ENCODE measurements at places on chromosomes 13 and 19.

DNA sequence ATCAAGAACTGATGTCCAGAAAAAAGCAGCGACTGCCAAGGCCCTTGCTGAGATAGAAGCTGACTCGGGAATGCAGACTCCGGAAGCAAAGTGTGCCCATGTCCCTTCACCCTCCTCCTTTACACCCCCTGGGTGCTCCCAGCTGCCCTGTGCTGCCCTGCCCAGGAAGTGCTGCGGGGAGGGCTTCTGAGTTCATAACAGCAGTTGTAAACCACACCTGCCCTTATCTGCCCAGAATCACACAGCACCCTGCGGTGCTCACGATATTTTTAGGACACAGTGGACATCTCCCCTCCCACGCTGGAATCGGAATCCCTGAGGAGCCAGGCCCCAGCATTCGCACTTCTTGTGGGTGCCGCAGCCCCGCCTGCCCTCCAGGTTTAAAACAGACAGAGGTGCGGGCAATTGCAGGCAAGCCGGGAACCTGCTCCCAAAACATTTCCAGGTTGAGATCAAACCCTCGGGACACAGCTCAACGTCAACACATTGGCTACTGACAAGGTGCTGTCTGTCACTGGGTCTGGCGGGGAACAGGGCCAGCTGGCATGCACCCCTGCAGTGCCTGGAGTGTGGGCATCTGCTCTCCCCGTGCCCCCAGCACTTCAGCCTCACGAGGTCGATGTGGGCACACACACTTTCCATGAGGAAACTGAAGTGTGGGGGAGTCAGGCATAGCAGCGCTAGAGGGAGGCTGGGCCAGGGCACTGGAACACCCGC lies 36.8 kb downstream of the RAB20 start:
- DNase-seq = no peak

GRCh38 chr19:50580970-50581634 lies 12.9 kb upstream of the LRRC4B start:
- DNase-seq = no peak

DNA sequence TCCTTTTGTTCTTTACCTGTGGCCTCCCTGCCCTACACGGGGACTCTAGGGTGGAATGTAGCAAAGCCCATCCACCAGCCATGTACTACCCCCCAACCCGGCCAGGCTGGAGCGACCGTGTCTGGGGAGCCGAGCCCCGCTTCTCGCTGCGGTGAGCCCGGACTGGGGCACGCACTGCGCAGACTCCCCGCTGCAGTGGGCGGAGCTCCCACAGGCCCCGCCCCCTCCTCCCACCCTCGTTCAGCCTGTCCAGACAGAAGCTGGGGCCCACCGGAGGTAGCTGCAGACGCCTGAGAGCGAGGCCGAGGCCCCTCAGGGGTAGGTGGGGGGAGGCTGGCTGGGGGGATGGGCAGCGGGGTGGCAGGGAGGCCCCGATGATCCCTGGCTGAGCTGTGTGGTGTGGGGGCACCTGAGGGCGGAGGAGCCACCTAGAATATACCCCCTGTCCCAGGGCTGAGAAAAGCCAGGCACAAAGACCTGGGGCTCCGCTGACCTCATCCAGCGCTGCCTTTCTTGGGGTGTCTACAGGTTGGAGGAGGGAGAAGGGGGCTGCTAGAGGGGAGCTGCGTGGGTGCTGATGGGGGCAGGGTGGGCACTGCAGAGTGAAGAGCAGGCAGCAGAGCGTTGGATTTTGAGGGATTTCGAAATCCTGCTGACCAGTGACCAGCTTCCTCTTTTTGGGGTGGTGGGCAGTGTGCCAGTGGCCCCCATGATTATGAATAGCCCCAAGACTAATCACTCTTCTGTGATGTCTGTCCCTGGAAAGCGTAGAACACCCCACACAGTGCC lies 17.3 kb downstream of the PLD3 start:
- DNase-seq = no peak

GRCh38 chr19:54106716-54107115 lies 4.1 kb downstream of the NDUFA3 start:
- DNase-seq = no peak

DNA sequence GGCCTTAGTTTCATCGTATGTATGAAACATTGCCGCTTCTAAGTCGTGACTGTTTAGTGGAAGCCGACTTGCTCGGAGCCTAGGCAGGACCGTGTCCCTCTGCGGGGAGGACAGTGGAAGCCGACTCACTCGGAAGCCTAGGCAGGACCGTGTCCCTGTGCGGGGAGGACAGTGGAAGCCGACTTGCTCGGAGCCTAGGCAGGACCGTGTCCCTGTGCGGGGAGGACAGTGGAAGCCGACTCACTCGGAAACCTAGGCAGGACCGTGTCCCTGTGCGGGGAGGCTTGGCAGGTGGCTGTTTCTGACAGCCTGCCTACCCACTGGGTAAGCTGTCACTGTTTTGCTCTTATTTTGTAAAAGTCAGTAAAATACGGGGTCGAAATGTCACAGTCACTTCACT lies 20.4 kb upstream of the DCUN1D2 start:
- DNase-seq = no peak

DNA sequence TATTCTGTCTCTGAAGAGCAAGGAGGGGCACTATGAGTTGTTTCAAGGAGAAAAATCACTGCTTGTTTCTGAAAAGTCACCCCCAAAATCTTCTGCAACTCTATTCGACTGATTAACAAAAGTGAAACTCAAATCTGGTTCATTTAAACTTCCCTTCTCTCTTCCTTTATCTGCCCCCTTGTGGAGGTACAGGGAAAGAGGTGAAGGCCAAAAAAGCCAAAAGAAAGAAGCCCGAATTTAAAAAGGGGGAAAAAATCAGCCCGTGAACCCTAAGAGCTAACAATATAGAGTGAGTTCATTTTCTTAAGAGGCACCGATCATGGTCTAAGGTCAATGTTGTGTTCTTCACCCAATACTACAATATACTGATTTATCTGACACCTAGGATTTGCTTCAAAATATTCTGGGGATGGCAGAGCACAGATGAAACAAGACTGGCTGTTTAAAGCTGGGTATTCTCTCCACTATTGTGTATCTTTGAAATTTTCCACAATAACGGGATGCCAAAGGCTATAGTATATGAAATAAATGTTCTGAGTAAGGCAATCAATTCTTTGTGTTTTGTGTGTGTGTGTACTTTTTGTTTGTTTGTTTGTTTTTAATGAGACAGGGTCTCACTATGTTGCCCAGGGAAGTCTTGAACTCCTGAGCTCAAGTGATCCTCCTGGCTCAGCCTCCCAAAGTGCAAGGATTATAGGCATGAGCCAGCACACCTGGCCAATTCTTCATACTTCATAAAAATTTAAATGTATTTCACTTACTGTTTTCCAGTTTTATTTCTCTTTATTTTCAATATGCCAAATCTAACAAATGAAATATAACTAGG lies 55.0 kb upstream of the EEF1AKMT1 start:
- DNase-seq = no peak

- no peak for DNase-seq
These were observed 9.4 kb downstream of the FOSB start for GRCh38 chr19:45477186-45477585.

DNA sequence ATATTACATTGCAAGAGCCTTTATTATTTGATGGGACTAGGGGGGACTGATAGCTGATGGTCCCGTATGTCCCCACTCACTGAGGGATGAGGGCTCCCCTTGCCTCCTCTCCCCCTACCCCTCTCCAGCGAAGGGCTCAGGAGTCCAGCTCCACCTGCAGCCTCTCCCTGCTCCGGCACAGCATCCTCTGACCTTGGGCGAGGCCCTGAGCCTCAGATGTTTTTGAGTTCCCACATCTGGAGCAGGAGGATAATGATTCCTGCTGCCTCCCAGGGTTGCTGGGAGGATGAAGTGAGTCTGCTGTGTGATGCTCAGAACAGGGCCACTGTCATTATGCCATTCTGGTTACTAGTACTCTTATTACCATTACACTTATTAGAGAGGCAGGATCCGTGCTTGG lies 15.0 kb downstream of the PAK4 start:
- DNase-seq = no peak

GRCh38 chr19:14248578-14249011 lies 42.6 kb upstream of the ADGRL1 start:
- no peak for DNase-seq

GRCh38 chr13:30851697-30852096 lies 54.4 kb upstream of the MEDAG start:
- DNase-seq = no peak

- no peak for DNase-seq
These were observed 15.9 kb upstream of the KCTD15 start for GRCh38 chr19:33780746-33781145.

DNA sequence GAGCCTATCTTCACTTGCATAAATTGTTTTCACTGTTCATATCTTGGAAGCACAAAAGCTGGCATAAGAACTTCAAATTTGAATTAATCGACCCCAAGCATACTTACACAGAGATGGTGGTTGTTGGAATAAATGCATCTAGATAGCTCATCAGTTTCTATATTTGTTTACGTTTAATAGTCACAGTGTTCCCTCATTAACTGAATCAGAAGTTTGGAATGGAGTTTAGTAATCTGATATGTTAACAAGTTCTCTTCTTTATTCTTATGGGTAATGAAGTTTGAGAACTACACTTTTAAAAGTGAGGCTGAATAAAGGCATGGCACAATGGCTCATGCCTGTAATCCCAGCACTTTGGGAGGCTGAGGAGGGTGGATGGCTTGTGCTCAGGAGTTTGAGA lies 886.7 kb upstream of the PCDH20 start:
- no peak for DNase-seq

DNA sequence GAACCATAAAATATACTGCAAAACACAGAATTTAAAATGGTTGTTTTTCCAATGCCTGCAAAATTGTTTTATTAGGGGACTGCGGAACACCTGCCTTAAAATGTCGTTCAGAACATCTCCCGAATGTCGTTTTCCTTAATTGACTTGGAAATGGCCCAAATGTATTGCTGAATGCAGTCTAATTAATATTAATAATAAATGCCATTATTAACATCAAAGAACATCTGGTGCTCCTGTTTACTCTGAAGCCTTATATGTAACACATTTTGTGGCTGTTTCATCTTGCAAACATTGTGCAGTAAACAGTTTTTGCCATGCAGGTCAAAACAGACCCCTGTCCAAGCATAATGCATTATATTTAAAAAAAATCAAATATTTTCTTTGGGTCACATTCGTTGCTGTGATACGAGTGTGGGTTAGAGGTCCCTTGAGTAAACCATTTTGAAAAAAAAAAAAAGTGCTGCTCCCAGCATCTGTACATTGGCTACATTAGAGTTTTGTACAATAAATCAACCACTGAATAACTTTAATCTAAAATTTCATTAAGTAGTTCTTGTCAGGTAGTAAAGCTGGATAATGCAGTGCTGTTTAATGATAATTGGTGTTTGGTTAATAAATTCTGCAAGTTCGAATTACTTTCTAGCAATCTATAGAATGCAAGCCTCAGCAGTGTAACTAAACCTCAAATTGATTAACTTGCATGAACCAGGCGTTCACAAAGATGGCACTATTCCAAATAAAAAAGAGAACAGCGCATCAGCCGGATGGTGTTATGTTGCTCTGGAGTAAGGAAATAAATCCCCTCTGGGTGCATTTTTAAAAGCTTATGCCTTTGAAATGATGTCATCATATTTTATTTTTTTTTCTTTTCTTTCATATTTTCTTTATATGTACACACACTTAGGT lies 140.2 kb downstream of the ZNF536 start:
- DNase-seq = no peak

- no peak for DNase-seq
These were observed 13.1 kb downstream of the LRCH1 start for GRCh38 chr13:46565808-46566750.

DNA sequence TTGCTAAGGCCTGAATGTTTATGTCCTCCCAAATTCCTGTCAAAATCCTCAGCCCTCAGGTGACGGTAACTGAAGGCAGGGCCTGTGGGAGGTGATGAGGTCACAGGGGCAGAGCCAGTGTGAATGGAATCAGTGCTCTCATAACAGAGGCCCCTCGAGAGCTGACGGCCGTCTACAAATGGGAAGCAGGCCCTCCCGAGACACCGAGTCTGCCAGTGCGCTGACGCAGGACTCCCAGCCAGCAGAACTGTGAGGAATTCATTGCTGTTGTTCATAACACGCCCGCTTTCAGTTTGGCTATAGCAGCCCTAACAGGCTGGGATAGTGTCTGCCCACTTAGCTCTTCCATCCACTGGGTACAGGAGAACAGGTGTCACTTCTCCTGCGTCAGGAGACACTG lies 41.2 kb downstream of the CARS2 start:
- no peak for DNase-seq

GRCh38 chr19:3775831-3776230 lies 3.8 kb upstream of the RAX2 start:
- DNase-seq = no peak

DNA sequence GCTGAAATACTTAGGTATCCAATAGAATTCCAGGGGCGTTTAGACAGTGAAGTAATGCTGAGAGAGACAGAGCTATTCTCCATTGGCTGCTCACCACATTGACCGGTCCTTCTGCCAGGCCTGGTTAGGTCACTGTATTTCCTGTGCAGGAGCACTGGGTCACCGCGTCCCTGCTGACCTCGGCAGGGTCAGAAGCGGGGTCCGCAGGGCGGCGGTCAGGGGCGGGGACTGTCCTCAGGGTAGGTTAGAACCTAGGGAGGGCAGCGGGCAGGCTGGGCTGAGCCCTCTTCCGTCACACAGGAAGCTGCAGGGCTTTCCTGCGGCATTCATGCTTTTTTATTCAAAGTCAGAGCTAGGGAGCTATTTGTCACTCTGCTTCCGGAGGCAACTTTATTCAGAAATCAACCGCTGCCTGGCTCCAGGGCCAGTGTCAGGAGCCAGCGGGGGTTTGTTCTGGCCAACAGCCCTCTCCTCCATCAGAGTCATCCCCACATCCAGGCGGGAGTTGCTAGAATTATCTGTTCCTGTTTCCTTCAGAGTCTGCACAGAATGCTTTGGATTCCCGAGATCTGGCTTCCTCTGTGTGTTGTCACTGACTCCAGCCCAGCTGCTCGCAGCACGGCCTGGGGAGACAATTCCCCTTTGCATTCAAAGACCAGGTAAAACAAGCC lies 81.2 kb upstream of the WASF3 start:
- DNase-seq = no peak

GRCh38 chr13:66811455-66811854 lies 418.7 kb downstream of the PCDH9 start:
- DNase-seq = no peak

GRCh38 chr13:49869519-49869918 lies 66.6 kb downstream of the SPRYD7 start:
- no peak for DNase-seq

- DNase-seq = no peak
These were observed 288.6 kb downstream of the SPRY2 start for GRCh38 chr13:80052286-80052685.

DNA sequence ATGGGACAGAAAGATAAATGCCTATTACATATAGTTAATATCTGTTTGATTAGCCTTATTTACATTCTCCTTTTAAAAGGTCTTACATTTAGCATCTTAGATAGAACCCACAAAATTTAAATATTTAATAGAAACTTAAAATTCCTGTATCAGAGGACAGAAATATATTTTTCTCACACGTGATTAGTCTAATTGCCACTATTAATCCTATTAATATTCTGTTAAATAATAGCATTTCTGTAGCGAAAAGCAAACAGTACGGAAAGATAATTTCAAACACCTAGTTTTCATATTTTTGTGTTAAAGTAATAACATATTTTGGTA lies 380 bp upstream of the ZNF30 start:
- DNase-seq = no peak

- DNase-seq = peak; percentile 89
These were observed at the start of gene LRRC63 for GRCh38 chr13:46211483-46212351. LRRC63 (plus strand) TSS chr13:46211928; CDS start chr13:46213035, 1,107 bp downstream.

GRCh38 chr13:101306773-101307172 lies 109.5 kb downstream of the NALCN start:
- DNase-seq = no peak

Measured in ascending aorta (tissue), 2 donors.